ENCODE measurements at places on chromosomes 6 and 20.

DNA sequence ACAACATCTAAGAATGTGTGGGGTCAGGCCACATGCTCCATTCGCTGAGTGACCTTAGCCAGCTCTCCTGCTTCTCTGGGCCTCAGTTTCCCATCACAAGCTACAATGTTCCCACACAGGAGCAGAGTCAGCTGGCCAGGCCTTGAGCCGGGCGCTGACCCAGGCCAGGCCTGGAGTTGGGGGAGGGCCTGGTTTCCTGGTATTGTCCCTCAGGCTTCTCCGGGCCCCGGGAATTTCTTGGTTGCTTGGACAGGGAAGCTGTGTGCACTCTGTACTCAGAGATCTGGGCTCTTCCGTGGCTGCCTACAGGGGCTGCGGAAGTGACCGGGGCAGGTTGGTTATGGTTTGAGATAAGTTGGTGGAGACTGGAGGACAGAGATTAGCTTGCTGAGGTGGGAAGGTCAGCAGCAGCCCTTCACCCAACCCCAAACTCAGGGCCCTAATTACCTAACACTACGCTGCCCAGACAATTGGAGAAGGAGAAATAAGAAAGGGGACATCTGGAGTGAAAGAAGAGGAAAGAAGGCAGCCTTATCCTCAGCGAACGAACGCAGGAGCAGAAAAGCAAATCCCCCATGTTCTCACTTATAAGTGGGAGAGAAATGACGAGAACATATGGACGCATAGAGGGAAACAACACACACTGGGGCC is 6.2 kb downstream of the TGM2 start:
- no peak for DNase-seq

GRCh38 chr20:35912881-35913280 is 41.4 kb downstream of the SCAND1 start:
- DNase-seq: no peak

DNA sequence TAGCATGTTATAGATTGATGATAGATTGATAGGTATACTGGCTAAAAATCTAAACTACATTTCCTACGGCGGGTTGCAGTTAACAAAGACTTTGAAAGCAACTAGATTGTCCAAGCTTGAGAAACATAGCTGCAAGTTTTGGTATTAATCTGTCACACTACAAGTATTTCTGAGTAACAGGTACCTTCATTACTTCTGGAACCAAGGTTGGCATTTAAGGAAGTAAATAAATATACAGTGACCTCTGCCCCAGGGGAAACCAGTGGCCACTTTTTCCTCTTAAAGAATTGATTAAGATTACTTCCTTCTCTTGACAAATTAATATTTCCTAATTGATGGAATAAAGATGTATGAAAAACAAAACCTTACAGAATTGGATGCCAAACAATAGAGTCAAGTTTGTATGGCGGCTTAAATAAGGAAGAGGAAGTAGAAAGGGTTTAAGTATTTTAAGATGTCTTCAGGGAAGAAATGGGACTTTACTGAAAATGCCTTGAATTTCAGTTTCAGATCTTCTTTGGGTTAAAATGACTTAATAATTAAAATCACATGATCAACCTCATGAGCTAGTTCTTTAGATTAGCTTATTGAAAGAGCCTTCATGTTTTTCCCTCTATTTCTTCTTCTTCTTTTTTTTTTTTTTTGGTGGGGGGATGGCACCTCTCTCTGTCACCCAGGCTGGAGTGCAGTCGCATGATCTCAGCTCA is 132.8 kb downstream of the DOK5 start:
- DNase-seq: no peak

- no peak for DNase-seq
Observed at GRCh38 chr20:45344168-45344860, 3.9 kb downstream of the SDC4 start.

GRCh38 chr6:143872201-143872600 is 7.9 kb downstream of the ZC2HC1B start:
- no peak for DNase-seq

DNA sequence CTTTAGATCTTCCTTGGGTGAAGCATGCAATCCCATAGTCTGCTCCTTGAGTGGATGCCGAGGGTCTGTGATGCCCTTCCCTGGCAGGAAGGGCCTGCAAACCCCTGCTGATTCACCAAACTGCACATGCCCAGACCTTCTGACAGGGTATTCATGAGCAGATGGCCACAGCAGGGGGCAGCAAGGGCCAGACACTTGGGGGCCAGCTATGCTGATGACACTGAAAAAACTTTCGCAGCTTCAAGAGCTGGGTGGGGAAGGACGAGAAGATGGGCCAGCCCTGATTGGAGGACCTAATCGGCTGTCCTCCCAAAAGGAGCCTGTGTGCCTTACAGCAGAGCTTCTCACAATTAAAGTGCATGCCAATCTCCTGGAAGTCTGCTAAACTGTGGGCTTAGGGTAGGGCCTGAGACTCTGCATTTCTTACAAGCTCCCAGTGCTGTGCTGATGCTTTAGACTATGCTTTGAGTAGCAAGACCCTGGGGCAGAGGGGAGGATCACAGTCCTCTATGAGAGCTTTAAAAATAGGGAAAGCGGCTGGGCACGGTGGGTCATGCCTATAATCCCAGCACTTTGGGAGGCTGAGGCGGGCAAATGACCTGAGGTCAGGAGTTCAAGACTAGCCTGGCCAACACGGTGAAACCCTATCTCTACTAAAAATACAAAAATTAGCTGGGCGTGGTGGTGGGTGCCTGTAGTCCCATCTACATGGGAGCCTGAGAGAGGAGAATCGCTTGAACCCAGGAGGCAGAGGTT is 15.2 kb upstream of the GDAP1L1 start:
- DNase-seq: no peak

- DNase-seq: no peak
Observed at GRCh38 chr6:26388014-26388413, 5.1 kb downstream of the BTN2A2 start.

Data from stimulated activated CD4-positive, alpha-beta T cell treated with anti-CD3 and anti-CD28 coated beads, Interleukin-1b, Interleukin-23, amount 100 ng/mL, for 4 hours (primary cell).